HL-60 (cell line): ENCODE measurements at places on chromosomes 16 and 17.

- no peak for DNase-seq
Observed at GRCh38 chr16:1364510-1364909, 12.8 kb downstream of the GNPTG start.

DNA sequence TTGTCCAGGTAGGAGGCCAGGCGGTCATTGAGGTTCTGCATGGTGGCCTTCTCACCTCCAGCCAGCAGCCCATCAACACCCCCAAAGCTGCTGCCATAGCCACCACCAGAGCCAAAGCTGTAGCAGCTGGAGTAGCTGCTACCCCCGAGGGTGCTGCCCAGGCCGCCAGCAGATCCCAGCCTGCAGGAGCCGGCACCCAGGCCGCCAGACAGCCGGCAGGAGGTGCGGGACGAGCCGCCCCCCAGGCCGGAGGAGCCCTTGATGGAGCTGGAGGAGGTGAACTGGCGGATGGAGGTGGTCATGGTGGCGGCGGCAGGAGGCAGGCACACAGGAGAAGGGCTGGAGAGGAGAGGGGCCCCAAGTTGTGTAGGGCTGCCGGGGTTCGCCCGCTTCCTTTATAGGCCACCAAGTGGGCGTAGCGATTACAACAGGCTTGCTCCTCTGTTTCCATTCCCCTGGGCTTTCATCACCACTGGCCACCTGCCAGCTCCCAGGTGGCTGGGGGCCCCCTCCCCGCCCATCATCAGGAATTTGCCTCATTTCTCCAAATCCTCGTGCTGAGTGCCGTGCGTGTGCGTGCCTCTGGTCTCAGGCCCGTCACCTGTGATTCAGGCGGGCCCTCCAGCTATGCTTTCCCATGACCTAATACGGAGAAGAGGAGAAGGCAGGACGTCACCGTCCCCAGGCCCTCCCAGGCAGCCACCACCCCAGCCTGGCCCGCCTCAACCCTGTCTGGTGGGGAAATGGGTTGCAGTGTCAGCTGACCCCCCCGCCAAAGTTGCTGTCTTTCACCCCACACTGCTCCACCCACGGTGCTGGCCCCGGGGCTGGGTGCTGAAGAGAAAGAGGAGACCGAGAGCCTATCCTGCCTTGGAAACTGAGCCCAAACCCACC, at the start of gene KRT17:
Gene KRT17 (minus strand): TSS at position 368 of the 894 bp plus-strand sequence. CDS start 66 bp downstream, at position 302.
- peak; percentile 40 for DNase-seq

DNA sequence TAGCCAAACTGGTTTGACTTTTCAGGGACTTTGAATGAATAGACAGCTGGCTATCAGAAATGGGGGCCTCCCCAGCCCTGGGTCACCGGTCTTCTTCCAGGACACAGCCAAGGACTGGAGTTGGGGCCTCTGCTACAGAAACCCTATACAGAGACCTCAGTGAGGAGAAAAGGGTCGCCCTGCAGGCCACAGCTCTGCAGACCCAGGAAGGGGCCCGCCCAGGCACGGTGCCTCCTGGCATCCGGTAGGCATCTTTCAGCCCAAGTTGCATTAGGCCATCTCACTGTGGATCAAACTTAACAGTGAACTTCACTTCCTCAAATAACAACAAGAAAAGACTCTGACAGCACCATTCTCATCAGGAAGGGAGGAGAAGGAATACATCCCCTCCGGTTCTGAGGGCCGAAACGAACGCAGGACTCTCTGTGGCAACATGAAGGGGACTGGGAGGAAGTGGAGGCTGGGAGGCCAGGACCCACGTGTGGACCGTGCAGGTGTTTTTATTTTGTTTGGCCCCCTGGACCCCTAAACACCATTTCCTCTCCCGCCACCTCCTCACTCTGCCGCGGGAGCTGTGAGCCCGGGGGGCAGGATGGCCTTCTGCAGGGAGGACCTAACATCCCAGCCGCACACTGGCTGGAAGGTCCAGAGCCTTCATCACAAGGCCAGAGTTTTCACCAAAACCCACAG, 7.2 kb downstream of the SLC38A10 start:
- DNase-seq: peak; percentile 52

- DNase-seq: no peak
Observed at GRCh38 chr17:17381446-17382064, 78.4 kb downstream of the NT5M start.

GRCh38 chr17:61251939-61252865, 147.4 kb upstream of the TBX2 start:
- peak; percentile 82 for DNase-seq

- peak; percentile 100 for DNase-seq
Observed at GRCh38 chr16:58129097-58129936, at the start of gene CFAP20. CFAP20 (minus strand) TSS chr16:58129381; CDS start chr16:58129115, 266 bp downstream.

DNA sequence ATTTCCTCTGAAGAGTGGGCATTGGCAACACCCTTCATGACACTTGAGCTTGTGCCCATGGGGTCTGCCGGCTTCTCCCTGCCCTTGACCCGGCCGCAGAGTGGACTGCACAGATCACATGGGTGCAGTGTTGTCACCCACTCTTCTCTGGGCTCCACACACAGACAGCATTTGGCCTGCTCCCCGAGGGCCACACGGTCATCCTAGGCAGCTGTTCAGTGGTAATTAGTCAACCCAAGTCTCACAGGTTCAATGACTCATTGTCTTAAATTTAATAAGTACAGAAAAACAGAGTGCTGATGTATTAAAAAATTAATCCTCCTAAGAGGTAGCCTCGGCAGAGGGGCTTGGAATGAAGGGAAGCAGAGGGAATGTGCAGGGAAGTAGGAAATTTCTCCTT, 204.8 kb downstream of the MSI2 start:
- DNase-seq: no peak

GRCh38 chr16:72764015-72764654, 283.8 kb downstream of the ZFHX3 start:
- DNase-seq: no peak

GRCh38 chr16:14187517-14188338, 116.6 kb downstream of the MRTFB start:
- DNase-seq: no peak

DNA sequence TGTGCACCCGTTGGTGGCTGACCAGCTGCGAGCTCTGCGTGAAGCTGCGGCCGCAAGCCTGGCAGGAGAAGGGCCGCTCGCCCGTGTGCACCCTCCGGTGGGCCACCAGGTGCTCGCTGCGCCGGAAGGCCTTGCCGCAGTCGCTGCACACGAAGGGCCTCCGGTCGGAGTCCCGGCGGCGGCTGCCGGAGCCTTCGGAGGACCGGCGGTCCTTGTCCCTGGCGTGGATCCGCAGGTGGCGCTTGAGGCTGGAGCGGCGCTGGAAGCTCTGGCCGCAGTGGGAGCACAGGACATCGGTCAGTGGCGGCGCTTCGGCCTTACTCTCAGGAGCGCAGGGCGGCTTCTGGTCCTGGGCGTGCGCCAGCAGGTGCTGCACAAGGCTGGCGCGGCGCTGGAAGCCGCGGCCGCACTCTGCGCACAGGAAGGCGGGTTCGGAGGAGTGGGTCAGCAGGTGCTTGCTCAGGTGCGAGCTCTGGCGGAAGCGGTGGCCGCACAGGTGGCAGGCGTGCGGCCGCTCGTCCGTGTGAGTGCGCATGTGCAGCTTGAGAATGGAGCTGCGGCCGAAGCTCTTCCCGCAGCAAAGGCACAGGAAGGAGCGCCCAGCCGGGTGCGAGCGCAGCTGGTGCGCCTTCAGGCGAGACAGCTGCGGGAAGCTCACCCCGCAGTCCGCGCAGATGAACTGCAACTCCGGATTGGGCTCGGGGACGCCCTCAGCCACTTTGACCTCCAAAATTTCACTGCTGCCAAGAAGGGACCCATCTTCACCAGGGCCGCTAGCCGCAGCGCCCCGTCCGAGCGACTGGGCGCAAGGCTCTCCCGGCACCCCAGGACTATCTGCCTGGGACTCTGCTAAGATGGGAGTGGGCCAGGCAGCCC, 9.1 kb downstream of the ZSCAN10 start:
- no peak for DNase-seq

DNA sequence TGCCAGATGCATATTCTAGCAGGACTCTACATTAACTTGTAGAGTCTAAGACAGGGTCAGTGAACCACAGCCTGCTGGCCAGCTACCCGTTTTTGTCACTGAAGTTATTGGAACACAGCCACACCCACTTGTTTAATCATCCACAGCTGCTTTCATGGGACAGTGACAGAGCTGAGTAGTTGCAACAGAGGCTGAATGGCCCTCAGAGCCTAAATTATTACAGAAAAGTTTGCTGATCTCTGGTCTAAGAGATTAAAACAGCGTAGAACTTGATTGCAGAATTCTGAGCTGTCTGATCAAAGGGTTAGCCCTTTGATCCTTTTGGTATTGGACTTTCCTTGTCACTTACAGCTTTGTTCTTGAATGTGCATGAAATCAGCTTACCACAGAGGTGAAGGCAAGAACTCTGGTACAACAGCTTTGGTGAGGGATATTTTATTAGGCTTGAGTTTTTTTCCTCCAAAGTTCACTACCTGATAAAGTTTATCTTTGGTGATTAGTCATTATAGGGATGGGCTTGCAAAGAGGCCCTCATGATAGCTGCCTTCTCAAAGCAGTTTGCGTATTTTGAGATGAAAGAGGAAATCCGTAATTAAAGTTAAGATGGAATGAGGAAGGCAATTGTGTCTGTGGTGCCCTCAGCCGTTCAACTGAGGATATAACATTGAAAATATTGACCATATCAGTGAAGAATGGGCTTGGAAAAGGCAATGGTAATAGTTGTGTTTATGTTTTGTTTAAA, 23.6 kb downstream of the ALDH3A2 start:
- DNase-seq: no peak

DNA sequence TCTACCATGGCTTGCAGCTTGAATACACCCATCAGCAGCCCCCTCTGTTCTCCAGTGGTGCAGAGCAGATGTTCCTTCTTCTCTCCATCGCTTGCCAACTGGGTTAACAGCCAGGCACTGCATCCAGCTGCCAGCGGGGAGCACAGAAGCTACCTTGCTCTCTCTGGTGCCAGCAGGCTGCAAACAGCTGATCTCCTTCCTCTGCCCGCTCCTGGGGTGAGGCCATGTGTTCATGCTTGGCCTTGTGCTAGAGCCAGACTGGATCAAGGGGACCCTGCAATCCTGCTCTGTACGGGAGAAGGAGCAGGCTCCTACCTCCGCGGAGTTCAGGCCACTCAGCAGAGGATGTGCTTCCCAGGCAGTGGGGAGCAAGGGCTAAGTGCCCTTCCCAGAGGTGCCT, 24.1 kb upstream of the ENGASE start:
- no peak for DNase-seq

DNA sequence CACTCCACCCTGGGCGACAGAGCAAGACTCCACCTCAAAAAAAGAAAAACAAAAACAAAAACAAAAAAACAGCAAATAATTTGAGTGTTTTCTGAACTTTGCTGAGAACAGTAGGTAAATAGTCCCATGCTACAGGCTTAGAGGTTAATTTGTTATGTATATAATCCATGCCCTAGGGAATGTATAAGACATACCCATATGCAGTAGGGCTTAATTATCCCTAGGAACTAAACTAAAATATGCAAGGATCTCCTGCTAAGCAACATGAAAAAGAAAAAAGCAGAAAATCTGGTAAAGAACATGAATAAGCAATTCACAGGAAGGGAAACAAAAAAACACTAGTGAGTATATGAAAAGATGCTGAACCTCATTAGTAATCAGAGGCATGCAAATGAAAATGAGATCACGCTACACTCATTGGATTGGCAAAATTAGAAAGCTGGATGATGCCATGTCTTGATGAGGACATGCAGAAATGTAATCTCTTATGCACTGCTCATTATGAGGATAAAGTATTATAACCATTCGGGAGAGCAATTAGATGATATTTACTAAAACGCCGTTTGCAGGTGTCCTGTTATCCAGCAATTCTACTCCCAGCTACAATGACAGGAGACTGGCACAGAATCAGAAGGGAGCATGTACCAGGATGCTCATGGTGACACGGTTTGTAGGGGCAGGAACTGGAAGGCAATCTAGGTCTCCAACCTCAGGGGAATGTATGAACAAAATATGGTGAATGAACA, 5.6 kb downstream of the KCTD13 start:
- DNase-seq: no peak

DNA sequence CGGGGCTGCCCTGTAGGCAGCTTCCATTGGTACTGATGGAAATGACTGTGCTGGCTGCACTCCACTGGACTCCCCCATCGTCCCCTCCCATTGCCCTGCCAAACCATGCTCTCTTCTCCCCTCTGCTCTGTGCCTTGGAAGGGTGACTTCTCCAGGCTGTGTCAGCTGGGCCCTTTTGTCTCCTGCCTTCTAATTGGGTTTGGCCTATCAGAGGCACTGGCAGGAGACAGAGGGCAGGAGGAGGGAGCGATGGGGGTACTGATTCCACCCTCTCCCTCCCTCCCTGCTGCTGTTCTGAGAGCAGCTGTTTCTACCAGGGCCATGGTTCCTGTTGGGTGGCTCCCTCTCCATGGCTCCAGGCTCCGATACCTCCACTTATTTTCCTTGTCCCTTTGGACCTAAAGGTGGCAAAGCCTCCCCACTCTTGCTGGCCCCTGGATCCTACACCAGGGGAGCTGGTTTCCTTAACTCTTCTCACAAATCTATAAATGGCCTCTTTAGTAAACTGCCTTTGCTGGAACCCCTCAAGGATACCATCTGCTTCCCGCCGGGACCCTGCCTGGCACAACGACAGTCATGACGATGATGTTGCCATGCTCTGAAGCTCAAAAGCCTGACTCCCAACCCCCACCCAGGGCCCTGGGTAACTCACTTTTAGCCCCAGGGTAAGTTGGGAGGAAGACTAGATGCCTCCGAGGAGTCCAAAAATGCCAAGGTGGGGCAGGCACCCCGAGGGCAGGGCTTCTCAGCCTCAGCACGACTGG, 123.8 kb upstream of the RPL38 start:
- DNase-seq: no peak

GRCh38 chr16:56518425-56518824, 1.4 kb downstream of the BBS2 start:
- DNase-seq: no peak

- DNase-seq: no peak
Observed at GRCh38 chr16:56204816-56205215, 13.5 kb downstream of the GNAO1 start.

DNA sequence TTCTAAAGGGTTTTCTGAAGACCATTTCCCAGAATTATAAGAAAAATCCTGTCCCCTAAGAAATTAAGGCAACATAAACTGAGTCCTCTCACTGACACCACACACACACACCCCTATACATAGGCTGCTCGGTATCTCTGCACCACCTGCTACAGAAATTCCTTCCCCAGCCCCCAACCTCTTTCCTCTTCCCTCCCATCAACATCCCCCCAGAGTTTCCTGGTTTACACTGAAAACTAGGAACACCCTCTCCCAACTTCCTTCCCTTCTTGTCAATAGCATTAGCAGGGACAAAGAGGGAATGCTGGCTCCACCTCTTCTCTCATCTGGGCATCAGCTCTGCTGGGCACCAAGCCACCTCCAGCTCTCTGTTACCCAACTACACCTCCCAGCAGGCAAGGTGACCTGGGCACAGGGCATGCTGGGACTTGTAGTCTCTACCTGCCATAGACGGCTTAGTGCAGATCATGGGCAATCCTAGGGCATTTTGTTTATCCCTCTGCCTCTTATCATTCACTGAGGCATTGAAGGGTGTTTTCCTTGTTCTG, 15.7 kb downstream of the CAVIN1 start:
- DNase-seq: no peak

DNA sequence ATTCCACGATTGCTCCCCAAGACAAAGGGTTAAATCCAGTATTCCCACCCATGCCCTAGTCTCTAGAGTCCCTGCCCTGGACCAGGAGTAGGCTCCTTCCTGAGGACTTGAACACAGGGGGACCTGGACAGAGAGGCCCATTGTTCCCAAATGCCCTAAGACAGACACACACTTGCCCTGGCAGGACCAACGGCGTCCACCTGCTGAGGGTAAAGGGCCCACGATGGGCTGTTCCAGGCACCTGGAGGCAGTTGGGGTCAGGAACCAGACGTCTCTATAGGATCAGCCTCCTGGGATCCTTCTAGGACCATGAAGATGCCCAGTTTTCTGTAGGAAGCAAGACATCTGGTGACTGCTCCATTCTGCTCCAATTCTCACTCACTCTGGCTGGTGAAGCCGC, 39.3 kb downstream of the TNFRSF13B start:
- no peak for DNase-seq
